ENCODE measurements at places on chromosomes 1 and 21. TPM values are rescaled to one million over a fixed set of nuclear protein-coding genes. Genes with fewer than 3 reads are reported as not detected.

GRCh38 chr1:156655151-156655903 lies 13.4 kb downstream of the BCAN start:
- H3K27me3 ChIP-seq: peaks cover 16% of the 10 kb centered on the region
- H3K4me1 ChIP-seq: peaks cover 26% of the 10 kb centered on the region
- H3K27ac ChIP-seq: no peak overlapping the region
- H3K36me3 ChIP-seq: no peaks in the 10 kb centered on the region

- no peaks in the 10 kb centered on the region for H3K27me3 ChIP-seq
- H3K36me3 ChIP-seq: no peaks in the 10 kb centered on the region
- no peak overlapping the region for H3K27ac ChIP-seq
- H3K4me1 ChIP-seq: no peaks in the 10 kb centered on the region
- DNase-seq: no peak
Observed at GRCh38 chr1:204736836-204737235, 51.3 kb upstream of the LRRN2 start.

DNA sequence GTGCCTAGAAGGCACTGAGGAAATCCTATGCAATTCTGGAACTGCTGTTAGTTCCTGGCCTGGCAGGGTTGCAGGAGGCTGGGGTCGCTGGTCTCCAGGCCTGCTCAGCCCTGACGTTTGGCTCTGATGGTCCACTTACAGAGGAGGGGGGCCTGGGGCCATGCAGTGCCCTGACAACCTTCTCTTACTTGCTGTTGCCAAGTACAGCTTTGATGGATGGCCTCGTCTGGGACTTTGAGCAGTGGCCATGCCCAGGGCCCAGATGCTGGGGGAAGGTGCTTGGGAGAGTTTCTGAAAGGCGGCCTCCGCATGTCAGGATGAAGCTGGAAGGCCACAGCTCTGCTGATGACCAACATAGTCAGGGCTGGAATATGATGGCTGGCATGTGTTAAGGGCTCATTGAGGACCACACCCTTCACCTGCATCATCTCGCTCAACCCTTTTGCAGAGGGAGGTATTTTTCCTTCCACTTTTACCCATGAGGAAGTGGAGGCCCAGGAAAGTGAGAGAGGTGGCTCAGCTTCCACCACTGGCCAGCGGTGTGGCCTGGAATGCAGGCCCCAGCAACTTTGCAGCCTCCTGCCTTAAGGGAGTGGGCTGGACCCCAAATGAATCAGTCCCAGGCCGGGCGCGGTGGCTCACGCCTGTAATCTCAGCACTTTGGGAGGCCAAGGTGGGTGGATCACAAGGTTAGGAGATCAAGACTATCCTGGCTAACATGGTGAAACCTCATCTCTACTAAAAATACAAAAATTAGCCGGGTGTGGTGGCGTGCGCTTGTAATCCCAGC lies 34.7 kb upstream of the LRRC3 start:
- H3K4me3 ChIP-seq: no peak overlapping the region
- DNase-seq: no peak
- peaks cover 7% of the 10 kb centered on the region for H3K36me3 ChIP-seq

The LAMC2 gene
- 42.5 TPM for total RNA-seq

The PKLR gene
- total RNA-seq: not detected

The GON4L gene
- 69.4 TPM for total RNA-seq

- H3K4me3 ChIP-seq: no peak overlapping the region
- H3K27me3 ChIP-seq: no peaks in the 10 kb centered on the region
- no peak for DNase-seq
- no peaks in the 10 kb centered on the region for H3K4me1 ChIP-seq
- no peaks in the 10 kb centered on the region for H3K36me3 ChIP-seq
Observed at GRCh38 chr1:181345146-181345545, 138.2 kb upstream of the CACNA1E start.

- H3K4me1 ChIP-seq: no peaks in the 10 kb centered on the region
- no peaks in the 10 kb centered on the region for H3K36me3 ChIP-seq
- no peak overlapping the region for H3K4me3 ChIP-seq
- no peak overlapping the region for H3K27ac ChIP-seq
- DNase-seq: no peak
Observed at GRCh38 chr1:197980457-197980856, 63.3 kb downstream of the LHX9 start.

GRCh38 chr1:46197964-46198811 lies at the start of gene POMGNT1:
POMGNT1 (minus strand) TSS chr1:46198434; CDS start chr1:46197821, 613 bp downstream.
- peak within 1 kb of the TSS; percentile 54 for H3K27ac ChIP-seq
- peak; percentile 69 for DNase-seq
- no peaks in the 10 kb centered on the region for H3K27me3 ChIP-seq
- H3K4me3 ChIP-seq: peak within 1 kb of the TSS; percentile 75
- peaks cover 24% of the 10 kb centered on the region for H3K4me1 ChIP-seq

- no peaks in the 10 kb centered on the region for H3K36me3 ChIP-seq
- no peak overlapping the region for H3K27ac ChIP-seq
- no peaks in the 10 kb centered on the region for H3K27me3 ChIP-seq
- no peak overlapping the region for H3K4me3 ChIP-seq
- H3K4me1 ChIP-seq: no peaks in the 10 kb centered on the region
Observed at GRCh38 chr1:187762118-187762517, 933.4 kb downstream of the PLA2G4A start.

- H3K27me3 ChIP-seq: no peaks in the 10 kb centered on the region
- no peaks in the 10 kb centered on the region for H3K4me1 ChIP-seq
- H3K4me3 ChIP-seq: no peak overlapping the region
- H3K36me3 ChIP-seq: no peaks in the 10 kb centered on the region
- no peak for DNase-seq
Observed at GRCh38 chr21:16592381-16592780, 862.6 kb downstream of the USP25 start.

GRCh38 chr1:1246577-1247340 lies at the start of gene C1QTNF12:
C1QTNF12 (minus strand) TSS chr1:1246722; CDS start chr1:1246690, 32 bp downstream.
- peaks cover 2% of the 10 kb centered on the region for H3K27me3 ChIP-seq
- H3K4me1 ChIP-seq: peaks cover 9% of the 10 kb centered on the region
- no peak within 1 kb of the TSS for H3K27ac ChIP-seq
- peak; percentile 84 for DNase-seq

DNA sequence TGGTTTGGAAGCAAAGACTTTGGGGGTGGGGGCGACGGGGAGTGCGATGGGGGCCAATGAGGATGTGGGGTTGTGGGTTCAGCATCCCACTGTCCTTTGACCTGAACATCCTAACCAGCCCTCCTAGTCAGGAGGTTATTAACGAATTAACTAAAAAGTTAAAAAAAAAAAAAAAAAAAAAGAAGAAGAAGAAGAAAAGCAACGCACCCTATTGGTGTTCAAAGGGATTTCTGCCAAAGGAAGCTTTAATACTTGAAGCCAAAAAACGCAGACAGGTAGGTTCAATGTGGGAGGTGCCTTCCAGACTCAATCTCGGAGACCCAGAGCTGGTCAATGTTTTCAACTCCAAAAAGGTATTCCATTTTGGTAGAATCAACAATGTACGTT lies 2.2 kb downstream of the CLIC6 start:
- H3K27me3 ChIP-seq: peaks cover 20% of the 10 kb centered on the region
- H3K36me3 ChIP-seq: no peaks in the 10 kb centered on the region
- no peak overlapping the region for H3K4me3 ChIP-seq
- H3K4me1 ChIP-seq: peaks cover 15% of the 10 kb centered on the region
- DNase-seq: no peak
- no peak overlapping the region for H3K27ac ChIP-seq

- H3K4me1 ChIP-seq: no peaks in the 10 kb centered on the region
- H3K27me3 ChIP-seq: no peaks in the 10 kb centered on the region
- no peaks in the 10 kb centered on the region for H3K36me3 ChIP-seq
- no peak for DNase-seq
- no peak overlapping the region for H3K27ac ChIP-seq
Observed at GRCh38 chr1:116971258-116971860, 30.2 kb upstream of the CD101 start.

DNA sequence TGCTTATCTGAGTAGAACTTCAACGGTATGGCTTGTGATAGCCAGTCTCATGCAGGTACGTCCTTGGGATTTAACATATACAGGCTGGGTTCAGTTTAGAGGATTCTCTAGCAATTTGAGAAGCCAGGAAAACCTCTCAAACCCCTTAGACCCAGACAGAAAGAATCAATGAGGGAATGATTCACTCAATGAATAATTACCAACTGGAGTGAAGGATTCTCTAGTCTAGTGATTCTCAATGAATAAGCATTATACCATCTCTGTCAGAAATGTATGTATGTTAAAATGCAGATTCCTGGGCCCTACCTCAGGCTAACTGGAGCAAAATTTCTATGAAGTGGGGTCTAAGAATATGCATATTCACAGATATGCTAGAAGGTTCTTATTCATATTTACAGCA lies 54.5 kb upstream of the APP start:
- H3K36me3 ChIP-seq: no peaks in the 10 kb centered on the region
- no peak overlapping the region for H3K4me3 ChIP-seq
- H3K4me1 ChIP-seq: no peaks in the 10 kb centered on the region
- H3K27me3 ChIP-seq: no peaks in the 10 kb centered on the region
- no peak for DNase-seq
- no peak overlapping the region for H3K27ac ChIP-seq

- no peaks in the 10 kb centered on the region for H3K36me3 ChIP-seq
- no peak for DNase-seq
- no peak overlapping the region for H3K27ac ChIP-seq
- peaks cover 17% of the 10 kb centered on the region for H3K4me1 ChIP-seq
Observed at GRCh38 chr1:8473891-8474300, 156.0 kb downstream of the SLC45A1 start.

The DYNLT5 gene
- total RNA-seq: 33.9 TPM

- DNase-seq: no peak
- no peak overlapping the region for H3K27ac ChIP-seq
- no peaks in the 10 kb centered on the region for H3K36me3 ChIP-seq
- no peak overlapping the region for H3K4me3 ChIP-seq
- no peaks in the 10 kb centered on the region for H3K27me3 ChIP-seq
- no peaks in the 10 kb centered on the region for H3K4me1 ChIP-seq
Observed at GRCh38 chr1:112877750-112878149, 78.2 kb downstream of the SLC16A1 start.

DNA sequence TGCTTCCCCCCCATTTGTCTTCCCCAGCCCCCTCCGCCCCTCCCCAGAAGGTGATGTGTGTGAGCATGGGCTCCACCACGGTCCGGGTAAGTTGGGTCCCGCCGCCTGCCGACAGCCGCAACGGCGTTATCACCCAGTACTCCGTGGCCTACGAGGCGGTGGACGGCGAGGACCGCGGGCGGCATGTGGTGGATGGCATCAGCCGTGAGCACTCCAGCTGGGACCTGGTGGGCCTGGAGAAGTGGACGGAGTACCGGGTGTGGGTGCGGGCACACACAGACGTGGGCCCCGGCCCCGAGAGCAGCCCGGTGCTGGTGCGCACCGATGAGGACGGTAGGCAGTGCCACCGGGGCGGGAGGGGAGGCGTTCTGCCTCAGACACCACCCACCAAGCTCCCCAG lies 52.2 kb upstream of the KDM4A start:
- H3K27me3 ChIP-seq: no peaks in the 10 kb centered on the region
- no peak overlapping the region for H3K4me3 ChIP-seq
- no peak for DNase-seq
- peaks cover 28% of the 10 kb centered on the region for H3K36me3 ChIP-seq
- no peak overlapping the region for H3K27ac ChIP-seq

The TMEM82 gene
- not detected for total RNA-seq

- H3K36me3 ChIP-seq: peaks cover 64% of the 10 kb centered on the region
- H3K27me3 ChIP-seq: no peaks in the 10 kb centered on the region
- no peak for DNase-seq
Observed at GRCh38 chr21:34875830-34876229, 173.3 kb downstream of the RUNX1 start.

DNA sequence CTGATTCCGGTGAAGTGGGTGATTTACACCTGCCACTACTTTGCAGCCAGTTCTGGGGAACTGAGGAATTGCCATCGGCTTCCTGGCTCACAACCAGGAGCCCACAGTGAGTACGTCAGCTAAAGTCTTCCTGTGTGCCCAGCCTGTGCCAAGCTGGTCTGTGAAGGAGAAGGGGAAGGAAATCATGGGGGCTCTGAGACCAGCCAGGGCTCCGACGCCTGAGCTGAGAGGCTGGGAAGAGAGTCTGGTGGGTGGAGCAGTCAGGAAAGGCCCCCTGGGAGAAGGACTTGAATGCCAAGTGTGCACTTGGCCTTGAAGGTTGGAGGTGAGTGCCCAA lies 1.2 kb downstream of the LURAP1 start:
- no peaks in the 10 kb centered on the region for H3K27me3 ChIP-seq
- H3K27ac ChIP-seq: peak overlapping the region; percentile 70
- no peaks in the 10 kb centered on the region for H3K36me3 ChIP-seq
- no peak for DNase-seq

DNA sequence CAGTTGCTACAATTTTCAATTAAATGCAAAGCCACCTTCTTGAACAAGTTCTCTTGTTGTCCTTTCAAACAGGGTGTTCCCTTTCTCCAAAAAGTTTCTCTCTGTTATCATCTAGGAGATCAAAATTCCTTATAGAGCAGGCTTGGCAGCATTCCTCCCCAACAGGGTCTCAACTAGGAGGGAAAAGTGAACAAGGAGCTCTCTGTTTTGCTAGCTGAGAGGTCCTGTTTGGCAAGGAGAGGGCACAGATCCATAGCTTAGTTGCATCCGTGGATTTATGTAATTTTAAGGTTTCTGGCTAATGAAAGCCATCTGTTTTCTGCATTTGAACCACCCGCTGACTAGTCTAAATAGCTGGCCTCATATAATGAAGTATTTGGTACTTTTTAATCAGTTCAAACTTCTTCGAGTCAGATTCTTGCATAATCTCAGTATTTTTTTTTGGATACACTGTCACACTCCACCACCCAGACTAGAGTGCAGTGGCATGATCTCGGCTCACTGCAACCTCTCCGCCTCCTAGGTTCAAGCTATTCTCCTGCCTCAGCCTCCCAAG lies 54.0 kb downstream of the APP start:
- H3K4me3 ChIP-seq: no peak overlapping the region
- DNase-seq: no peak
- H3K36me3 ChIP-seq: no peaks in the 10 kb centered on the region
- H3K4me1 ChIP-seq: peaks cover 30% of the 10 kb centered on the region
- no peaks in the 10 kb centered on the region for H3K27me3 ChIP-seq

The ERO1B gene
- 14.5 TPM for total RNA-seq

GRCh38 chr1:190608282-190608681 lies 130.6 kb upstream of the BRINP3 start:
- H3K27ac ChIP-seq: no peak overlapping the region
- no peaks in the 10 kb centered on the region for H3K4me1 ChIP-seq
- H3K27me3 ChIP-seq: no peaks in the 10 kb centered on the region
